ENCODE measurements at places on chromosomes 11 and 22.
A peak's percentile ranks its signal among the peaks of the same experiment; 100 is the strongest.

GRCh38 chr11:20522536-20522935 is 76.9 kb upstream of the SLC6A5 start:
- no peak for DNase-seq

DNA sequence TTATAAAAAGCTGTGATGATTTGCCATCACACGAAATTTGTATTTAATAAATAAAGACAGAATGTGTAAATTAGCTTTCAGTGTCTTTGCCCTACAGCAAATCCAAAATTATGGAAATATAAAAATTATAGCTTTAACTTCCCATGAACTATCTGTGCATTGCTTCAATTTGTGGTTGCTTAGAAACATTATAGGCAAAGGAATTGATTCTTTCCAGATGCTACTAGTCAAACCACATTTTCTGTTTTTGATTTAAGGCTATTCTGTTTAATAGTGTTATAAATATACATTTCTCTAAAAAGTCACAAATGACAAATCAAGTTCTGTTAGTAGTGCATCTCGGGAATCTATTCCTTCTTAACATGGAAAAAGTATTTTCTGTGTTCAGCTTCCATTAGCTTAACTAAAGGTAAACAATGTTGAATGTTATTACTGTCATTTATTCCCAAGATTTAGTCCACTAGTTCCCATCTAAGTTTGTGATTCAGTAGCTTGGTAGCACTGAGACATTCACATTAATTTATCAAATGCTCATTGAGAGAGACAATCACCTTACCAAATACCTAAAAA is 1086.3 kb upstream of the CCDC90B start:
- no peak for DNase-seq

DNA sequence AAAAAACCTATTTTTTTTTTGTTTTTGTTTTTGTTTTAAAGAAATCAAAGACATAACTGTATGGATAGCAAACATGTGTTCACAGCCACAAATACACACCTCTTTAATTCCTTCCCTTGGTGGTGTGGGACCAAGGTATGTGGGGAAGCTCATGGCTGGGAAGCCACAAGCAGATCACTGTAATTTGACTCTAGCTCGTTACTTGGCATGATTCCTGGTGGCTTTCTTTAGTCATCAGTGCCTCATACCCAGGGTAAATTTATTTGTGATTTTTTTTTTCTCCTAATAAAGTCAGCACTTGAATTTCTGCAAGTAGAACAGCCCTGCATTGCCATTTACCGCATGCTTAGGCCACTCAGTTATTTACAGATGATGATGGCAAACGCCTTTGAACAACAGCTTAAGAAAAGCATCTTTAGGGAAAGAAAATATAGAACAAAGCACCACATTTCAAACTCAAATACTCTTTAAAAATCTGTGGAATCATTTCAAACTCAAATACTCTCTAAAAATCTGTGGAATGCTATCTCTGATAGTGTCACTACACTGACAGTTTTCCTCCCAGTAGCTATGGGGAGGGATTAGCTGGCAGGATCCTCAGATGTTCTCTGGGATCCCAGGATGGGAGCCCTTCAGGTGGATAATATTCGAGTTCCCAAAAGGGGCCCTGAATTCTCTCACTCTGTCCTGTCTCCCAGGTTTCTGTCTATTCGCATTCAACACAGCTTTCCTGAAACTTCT is 687.2 kb downstream of the OPCML start:
- DNase-seq: peak; percentile 76

GRCh38 chr11:57214494-57214893 is 22.6 kb downstream of the APLNR start:
- peak; percentile 59 for DNase-seq

GRCh38 chr22:44188316-44188715 is 7.6 kb downstream of the PARVG start:
- DNase-seq: no peak

- DNase-seq: no peak
These were observed 90.2 kb downstream of the CCDC73 start for GRCh38 chr11:32704261-32704660.

- peak; percentile 38 for DNase-seq
These were observed 56.1 kb downstream of the PRMT3 start for GRCh38 chr11:20443596-20443995.

DNA sequence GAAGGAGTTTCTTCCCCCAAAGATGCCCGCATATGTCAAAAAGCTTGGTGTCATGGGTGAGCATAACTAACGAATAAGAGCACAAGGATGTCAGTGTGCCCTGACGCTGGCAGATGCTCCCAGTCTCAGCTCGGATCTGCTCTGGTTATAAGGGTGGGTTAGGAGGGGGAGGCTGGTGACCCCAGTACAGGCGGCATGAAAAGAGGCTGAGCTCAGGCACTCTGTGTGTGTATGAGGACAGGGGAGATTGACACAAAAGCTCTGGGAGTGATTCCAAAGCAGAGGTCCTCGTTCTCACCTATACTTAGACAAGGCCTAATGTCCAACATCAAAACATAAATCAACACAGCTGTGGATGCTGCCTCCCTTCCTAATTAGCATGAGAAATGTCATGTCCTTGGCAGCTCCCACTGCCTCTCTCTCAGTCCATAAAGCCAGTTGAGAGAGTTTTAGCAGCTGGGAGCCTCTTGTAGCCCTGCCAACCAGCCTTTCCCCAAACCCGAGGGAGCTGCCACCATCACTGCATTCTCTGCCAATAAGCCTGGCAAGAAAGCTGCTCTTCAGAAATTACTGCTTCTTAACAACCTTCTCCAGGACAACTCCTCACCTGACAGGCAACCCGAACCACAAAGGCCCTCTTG is 59.8 kb downstream of the SC5D start:
- no peak for DNase-seq

GRCh38 chr11:27241311-27242122 is 121.5 kb downstream of the CCDC34 start:
- DNase-seq: peak; percentile 92

Data from renal cortical epithelial cell (primary cell).